ENCODE measurements at places on chromosomes 12 and 14.

DNA sequence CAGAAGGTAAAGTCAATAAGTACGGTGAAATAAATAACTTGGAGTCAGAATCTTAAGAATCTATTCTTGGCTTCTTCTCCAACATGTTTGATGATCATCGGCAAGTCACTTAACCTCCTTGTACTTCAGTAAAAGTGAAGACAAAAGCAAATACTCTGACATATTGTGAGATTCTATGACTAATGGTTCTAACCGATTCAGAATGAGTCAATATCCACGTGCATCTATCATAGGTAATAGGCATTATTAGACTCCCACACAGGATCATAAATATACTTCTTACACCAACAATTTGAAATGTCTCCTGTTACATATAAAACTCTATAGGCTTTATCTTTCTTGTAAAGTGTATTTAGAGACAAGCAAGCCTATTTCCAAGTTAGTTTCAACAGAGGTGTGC is 144.4 kb upstream of the ATXN7L3B start:
- no peak for DNase-seq

DNA sequence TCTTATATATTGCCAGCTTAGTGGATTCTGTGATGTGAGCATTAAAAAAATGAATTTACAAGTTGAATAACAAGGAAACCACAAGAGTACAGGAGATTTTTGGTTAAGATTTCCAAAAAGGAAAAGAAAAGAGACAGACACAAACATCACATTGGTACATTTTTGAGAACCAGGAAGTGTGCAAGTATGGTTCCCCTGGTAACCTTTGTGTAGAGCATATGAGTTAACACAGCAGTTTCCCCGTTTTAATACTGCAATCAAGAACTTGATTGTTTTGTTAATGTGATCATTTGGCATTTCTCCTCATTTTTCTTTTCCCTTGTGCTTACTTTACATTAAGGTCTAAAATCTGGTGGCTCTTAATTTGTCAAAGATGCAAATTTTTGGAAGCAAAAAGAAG is 490.4 kb upstream of the ATP2B1 start:
- no peak for DNase-seq

GRCh38 chr14:45201905-45202304 is 51.1 kb downstream of the MIS18BP1 start:
- peak; percentile 4 for DNase-seq

DNA sequence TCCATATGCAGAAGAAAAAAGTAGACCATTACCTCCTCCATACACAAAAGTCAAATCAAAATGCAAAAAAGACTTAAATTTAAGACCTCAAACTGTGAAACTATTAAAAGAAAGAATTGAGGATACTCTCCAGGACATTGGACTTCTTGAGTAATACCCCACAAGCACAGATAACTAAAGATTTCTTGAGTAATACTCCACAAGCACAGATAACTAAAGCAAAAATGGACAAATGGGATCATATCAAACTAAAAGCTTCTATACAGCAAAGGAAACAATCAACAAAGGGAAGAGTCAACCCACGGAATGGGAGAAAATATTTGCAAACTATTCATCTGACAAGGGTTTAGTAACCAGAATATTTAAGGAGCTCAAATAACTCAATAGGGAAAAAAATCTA is 427.9 kb downstream of the CCDC91 start:
- DNase-seq, result no peak

DNA sequence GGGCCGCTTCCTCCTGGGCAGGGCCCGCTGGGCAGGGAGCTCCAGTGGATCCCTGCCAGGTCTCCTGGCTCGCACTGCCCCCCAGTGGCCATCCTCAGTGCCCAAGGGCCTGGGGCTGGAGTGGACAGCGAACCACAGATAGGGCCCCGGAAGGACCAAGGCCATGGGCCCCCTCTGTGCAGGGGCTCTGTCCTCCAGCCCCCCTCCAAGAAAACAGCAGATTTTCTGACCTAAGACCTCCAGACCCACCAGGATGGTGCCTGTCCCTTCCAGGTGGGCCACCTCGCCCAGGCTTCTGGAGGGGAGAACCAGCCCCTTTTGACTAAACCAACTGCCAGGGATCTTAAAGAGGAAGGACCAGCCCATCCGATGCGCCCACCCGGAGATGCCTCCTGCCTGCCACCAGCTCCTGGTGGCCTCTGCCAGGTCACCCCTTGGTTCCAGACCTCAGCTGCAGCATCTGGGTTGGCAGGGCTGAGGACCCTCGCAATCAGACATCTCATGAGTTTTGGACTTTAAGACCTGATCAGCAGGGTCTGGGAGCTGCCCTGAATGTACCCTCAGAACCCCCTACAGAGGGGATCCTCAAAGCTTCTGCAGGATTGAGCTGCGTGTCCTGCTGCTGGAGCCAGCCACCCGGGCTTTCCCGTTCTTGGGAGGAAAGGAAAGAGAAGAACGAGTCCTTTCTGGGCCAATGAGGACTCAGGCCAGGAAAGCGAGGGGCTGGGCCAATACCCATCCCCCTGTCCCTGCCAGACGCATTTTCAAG is 325.8 kb upstream of the DIO3 start:
- peak; percentile 65 for DNase-seq

- DNase-seq, result no peak
Observed at GRCh38 chr12:132873724-132874123, 13.7 kb downstream of the CHFR start.

GRCh38 chr14:68402525-68403101 is 390.3 kb downstream of the ZFP36L1 start:
- no peak for DNase-seq

DNA sequence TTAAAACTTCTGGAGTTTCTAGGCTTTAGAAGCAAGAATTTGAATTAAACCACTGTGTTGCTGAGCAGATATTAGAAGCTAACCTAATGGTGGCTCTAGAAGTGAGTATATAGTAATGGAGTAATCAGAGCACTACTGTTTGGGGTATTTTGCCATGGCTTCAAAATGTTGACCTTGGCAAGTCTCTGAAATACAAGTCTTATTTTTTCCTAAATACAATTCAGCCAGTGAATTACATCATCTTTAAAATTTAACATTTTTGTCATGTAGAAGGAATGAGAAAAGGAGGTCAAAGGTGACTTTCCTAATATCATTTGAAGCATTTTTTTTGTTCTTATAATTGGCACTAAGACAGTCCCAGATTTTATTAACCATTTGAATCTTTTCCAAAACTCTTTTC is 25.2 kb downstream of the PMCH start:
- DNase-seq, result no peak

- no peak for DNase-seq
Observed at GRCh38 chr14:34592623-34593022, 37.3 kb downstream of the SNX6 start.

- DNase-seq, result no peak
Observed at GRCh38 chr14:62015243-62015642, 253.0 kb downstream of the SNAPC1 start.

DNA sequence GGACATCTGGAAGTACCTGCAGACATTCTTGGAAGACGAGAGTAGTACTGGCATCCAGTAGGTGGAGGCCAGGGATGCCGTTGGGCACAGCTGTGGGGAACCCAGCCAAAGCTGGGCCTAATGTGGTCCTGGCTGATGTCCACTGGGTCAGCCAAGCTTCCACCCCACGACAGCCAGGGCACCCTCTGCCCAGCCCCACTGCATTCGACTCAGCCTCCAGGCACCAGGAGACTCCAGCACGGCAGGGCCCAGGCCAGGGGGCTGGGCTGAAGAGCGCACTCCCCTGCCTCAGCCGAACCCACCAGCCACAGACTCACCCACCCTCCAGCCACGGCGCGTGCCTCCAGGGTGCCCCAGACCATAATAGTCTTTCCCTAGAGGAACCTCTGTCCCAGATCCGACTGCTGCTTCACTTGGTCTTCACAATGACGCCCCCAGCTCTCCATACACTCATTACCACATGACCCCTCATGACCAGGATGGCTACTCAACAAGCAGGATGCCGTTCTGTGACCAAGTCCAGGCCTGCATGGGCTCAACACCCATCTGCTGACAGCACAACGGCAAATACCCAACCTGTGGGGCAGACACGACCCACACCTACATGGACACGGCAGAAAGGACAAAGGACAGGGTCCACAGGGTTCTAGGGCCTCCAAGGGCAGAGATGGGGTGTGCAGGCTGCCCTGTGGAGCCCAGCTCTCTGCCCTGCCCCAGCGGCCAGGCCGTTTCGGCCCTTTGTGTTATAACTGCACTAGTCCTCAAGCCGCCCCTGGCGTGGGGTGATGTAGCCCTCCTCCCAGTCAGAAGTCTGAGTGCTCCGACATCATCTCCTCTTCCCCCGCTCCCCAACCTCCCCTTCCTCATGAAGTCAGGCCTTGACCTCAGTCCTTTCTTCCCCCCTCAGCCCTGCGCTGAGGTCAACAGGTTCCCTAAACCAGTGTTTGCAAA is 22.8 kb downstream of the ITPK1 start:
- no peak for DNase-seq

DNA sequence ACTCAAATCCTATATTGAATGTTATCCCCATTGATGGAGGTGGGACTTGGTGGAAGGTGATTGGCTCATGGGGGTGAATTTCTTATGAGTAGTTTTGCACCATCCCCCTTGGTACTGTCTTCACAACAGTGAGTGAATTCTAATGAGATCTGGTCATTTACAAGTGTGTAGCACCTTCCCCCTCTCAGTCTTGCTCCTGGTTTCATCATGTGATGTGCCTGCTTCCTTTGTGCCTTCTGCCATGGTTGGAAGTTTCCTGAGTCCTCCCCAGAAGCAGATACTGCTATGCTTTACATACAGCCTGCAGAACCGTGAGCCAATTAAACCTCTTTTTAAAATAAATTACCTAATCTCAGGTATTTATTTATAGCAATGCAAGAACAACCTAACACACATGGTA is 302.4 kb upstream of the KITLG start:
- peak; percentile 9 for DNase-seq

GRCh38 chr12:6961278-6961694 is 9.2 kb downstream of the PHB2 start:
- DNase-seq, result peak; percentile 45

- no peak for DNase-seq
Observed at GRCh38 chr12:99049774-99050173, 404.7 kb downstream of the APAF1 start.

DNA sequence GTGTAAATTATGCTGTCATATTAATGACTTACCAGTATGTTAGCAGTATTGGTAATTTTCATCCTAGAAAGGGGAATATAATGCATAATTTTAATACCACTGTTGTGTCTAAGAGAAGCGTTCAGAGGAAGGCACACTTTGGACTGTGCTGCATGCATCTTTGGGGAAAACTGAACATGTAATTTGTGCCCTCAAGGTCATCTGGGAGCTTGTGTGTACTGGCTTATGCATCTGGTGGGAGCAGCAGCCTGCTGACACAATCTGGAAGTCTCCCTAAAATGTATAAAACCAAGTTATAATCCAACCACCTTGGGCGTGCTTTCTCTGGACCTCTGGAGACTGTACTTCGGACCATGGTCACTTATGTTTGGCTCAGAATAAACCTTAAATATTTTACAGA is 14.1 kb downstream of the FGD4 start:
- no peak for DNase-seq

- DNase-seq, result no peak
Observed at GRCh38 chr12:95836185-95836609, 22.6 kb upstream of the SNRPF start.

- no peak for DNase-seq
Observed at GRCh38 chr14:95979339-95980042, 59.7 kb upstream of the C14orf132 start.

DNA sequence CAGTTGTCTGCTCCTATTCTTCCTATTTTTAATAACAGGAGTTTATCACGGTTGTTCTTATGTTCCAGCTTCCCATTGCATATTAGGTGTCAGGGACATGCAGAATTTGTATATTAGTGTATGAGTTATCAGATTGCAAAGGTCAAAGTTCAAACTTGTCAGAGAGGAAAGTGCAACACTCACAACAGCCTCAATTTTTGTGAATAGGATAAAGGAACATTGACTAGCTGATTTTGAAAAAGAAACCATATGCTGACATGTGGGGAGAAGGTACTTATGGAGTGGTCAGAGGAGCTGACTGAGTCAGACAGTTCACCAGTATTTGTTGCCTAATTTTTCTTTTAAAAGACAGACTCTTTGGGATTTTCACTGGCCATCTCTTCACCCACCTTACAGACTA is 222.1 kb downstream of the C12orf50 start:
- DNase-seq, result no peak

DNA sequence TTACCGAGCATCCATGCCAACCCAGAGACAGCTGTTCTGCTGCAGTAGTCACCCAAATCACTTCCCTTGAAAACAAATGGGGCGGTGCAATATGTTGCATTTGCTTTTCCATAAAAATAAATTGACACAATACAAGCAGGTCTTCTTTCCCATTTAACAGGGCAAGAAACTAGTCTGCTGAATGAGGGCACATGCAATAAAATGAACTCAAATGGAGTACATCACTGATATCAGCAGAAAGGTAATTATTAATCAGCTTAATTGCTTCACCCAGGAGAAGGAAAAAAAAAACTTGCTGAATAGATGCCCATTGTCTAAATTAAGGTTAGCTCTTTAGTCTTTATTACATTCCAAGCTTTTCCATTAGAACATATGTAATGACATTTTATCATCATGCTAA is 175.1 kb upstream of the GZMB start:
- DNase-seq, result no peak

DNA sequence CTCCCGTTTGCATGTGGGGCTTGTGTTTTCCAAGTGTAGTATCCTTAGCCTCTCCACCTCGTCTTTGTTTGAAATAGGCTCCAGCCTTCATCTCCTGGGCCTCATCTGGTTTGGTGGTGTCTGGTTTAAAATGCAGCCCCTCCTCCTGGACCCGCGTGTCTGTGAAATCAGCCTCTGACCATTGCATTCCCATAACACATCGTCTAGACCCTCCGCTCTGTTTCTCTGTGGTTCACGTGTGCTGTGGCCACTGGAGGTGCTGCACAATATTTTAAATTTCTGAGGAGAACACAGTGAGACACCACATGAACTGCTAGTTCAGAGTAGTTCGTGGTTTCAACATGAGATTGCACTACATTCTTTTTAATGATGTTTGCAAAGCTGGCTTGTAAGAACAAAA is 35.6 kb downstream of the UBE3B start:
- DNase-seq, result no peak

GRCh38 chr14:78090864-78091263 is 79.3 kb upstream of the NRXN3 start:
- no peak for DNase-seq

DNA sequence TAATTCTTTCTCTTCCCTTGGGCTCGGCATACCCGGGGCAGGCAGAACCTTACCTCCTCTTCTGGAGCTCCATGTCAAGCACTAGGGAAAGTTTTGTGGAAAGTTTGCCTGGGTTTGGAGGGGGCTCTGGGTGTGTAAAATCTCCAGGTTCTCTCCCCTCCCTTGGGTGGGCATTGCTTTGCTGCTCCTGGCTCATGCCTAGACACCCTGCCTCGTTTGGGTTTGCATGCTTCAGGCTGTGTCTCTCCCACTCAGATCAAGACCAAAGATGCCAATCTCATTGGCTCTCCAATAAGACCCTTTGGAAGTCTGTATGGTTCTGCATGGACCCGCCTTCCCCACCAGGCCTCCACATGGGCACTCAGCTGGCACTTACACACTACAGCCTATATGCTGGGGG is 6.2 kb upstream of the KRT2 start:
- DNase-seq, result no peak

GRCh38 chr14:39265806-39266524 is 32.2 kb downstream of the MIA2 start:
- no peak for DNase-seq
